ENCODE measurements at places on chromosomes 11 and 22. TPM values are rescaled to one million over a fixed set of nuclear protein-coding genes. Genes with fewer than 3 reads are reported as not detected.

DNA sequence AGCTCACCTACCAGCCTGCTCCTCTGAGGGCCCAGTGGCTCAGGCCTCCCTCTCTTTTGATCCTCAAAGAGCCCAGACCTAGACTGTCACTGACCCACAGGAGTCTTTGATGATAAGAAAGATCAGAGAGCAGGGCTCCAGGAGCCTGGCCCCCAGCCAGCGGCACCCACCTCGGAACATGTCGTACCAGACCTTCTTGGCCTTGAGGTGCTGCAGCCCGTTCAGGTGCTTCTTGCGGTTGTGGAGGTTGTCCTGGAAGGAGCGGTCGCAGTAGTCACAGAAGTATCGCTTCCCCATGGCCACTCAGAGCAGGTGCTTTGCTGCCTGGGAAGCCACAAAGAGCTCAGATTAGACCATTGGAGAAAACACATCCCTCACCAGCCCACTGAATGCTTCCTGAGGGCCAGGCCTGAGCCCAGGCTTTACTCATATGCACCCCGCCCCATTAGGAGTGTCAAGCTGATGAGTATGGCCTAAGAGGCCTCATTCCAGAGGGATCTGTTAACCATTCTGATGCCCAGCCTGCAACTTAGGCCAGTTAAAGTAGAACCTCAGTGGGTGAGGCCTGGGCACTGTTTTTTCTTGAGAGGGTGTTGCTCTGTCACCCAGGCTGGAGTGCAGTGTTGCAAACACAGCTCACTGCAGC lies 18.4 kb downstream of the ZMAT5 start:
- DNase-seq, result no peak

- no peak for DNase-seq
Observed at GRCh38 chr11:13262096-13262495, 15.5 kb upstream of the BMAL1 start.

DNA sequence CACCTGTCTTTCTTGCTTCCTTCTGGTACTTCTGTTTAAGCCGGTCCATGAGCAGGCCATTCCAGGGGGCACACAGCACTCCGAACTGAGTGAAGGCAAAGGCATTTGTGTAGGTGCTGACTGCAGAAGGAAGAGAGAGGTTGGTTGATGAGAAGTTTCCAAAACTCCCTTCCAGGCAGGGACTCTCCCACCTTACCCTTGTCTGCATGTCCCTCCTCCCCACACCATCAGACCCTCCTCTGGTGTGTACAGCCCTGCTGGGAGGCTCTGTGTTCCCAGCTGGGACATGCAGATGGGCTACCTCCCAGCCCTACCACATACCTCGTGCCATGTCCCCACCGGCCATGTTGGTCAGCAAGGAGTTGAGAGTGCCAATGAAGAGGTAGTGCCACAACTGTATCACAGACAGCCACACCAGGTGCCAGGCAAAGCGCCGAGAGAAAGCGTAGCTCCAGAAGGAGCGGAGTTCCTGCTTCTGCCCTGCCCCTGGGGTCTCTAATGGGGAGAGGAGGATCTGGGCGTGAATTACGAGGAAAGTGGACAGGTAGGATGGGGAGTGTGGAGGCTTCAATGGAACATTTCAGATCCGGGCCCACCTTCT lies 12.2 kb downstream of the SLC43A3 start:
- DNase-seq, result no peak

DNA sequence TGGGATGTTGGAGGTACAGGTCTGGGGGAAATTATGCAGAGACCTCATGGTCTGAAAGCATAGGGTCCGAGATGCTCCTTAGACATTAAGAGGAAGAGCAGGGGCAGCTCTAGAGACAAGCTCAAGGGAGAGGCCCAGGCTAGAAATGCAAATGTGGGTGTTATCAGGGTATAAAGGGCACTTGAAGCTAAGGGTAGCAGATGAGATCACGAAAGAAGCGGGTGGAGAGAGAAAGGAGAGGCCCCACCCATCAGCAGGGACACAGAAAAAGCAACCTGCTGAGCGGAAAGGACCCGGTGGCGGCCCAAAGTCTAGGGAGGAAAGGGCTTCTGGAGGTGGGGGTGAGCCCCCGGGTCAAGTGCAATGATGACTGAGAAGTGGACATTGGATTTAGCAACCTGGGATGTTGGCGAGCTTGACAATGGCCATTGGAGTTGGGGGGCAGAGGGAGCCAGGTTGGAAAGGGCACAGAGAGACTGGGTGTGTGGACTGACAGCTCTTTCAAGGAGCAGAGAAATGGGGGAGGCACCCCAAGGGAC lies 8.9 kb downstream of the TMPRSS6 start:
- no peak for DNase-seq

The OR5P2 gene
- 1.4 TPM for total RNA-seq

DNA sequence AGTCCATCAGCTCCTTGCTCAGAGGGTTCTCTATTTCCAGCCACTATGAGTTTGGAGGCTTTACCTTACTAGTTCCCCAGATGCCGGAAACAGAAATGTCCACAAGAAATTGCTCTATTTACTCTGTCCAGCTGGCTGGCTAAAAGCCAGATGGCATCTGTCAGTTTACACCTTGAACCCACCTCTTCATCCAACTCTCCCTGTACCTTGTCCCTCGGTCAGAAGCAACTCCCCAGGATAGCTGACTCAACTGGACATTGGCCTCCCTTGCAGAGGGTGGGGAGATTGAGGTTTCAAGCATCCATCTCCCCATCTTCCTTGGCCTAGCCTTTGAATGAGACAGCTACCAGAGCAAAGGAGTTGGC lies 1.7 kb downstream of the C2CD2L start:
- DNase-seq, result no peak

- no peak for DNase-seq
Observed at GRCh38 chr22:27144321-27144720, 486.9 kb downstream of the MIAT start.

DNA sequence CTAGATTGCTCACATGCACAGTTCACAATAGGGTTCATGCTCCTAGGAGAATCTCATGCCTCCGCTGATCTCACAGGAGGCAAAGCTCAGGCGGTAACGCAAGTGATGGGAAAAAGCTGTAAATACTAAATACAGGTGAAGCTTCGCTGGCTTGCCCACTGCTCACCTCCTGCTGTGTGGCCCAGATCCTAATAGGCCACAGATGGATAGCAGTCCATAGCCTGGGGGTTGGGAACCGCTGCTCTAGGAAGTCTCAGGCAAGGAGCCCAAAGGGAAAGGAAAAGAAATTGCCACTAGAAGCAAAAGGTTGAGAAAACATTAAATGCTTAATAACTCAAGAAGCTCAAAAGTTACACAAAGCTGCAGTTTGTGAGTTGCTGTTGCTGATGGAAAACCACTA lies 3.2 kb upstream of the TRPC6 start:
- no peak for DNase-seq

Data from astrocyte (in vitro differentiated cells and primary cell).